ENCODE measurements at places on chromosomes 3 and 15.
A peak's percentile ranks its signal among the peaks of the same experiment; 100 is the strongest.

GRCh38 chr3:133369068-133369440, 30.8 kb upstream of the BFSP2 start:
- peaks cover 8% of the 10 kb centered on the region for H3K27me3 ChIP-seq
- H3K4me3 ChIP-seq = no peak overlapping the region
- H3K36me3 ChIP-seq = no peaks in the 10 kb centered on the region
- no peaks in the 10 kb centered on the region for H3K4me1 ChIP-seq

GRCh38 chr3:126446791-126447190, 28.9 kb downstream of the ZXDC start:
- no peaks in the 10 kb centered on the region for H3K4me1 ChIP-seq
- H3K27me3 ChIP-seq = no peaks in the 10 kb centered on the region
- H3K36me3 ChIP-seq = peaks cover 11% of the 10 kb centered on the region
- no peak overlapping the region for H3K27ac ChIP-seq
- H3K4me3 ChIP-seq = no peak overlapping the region
- DNase-seq = no peak

GRCh38 chr3:172673210-172673679, 37.6 kb downstream of the NCEH1 start:
- peaks cover 26% of the 10 kb centered on the region for H3K4me1 ChIP-seq
- H3K27me3 ChIP-seq = no peaks in the 10 kb centered on the region
- no peaks in the 10 kb centered on the region for H3K36me3 ChIP-seq
- peak; percentile 25 for DNase-seq
- H3K4me3 ChIP-seq = no peak overlapping the region

- H3K27me3 ChIP-seq = peaks cover 17% of the 10 kb centered on the region
- H3K27ac ChIP-seq = no peak overlapping the region
- no peaks in the 10 kb centered on the region for H3K36me3 ChIP-seq
Observed at GRCh38 chr15:66138892-66139590, 114.5 kb downstream of the MEGF11 start.

GRCh38 chr15:73885954-73886700, 12.8 kb downstream of the TBC1D21 start:
- no peak overlapping the region for H3K27ac ChIP-seq
- no peaks in the 10 kb centered on the region for H3K36me3 ChIP-seq
- H3K4me3 ChIP-seq = no peak overlapping the region
- DNase-seq = no peak

- no peaks in the 10 kb centered on the region for H3K27me3 ChIP-seq
- peaks cover 6% of the 10 kb centered on the region for H3K4me1 ChIP-seq
- H3K4me3 ChIP-seq = peak within 1 kb of the TSS; percentile 52
- no peak for DNase-seq
Observed at GRCh38 chr3:119293871-119294695, at the start of gene ARHGAP31. TSS of gene ARHGAP31 (plus strand) at chr3:119294383. CDS start at chr3:119294905, 522 bp downstream.

- H3K27ac ChIP-seq = no peak overlapping the region
- H3K36me3 ChIP-seq = no peaks in the 10 kb centered on the region
- H3K4me1 ChIP-seq = no peaks in the 10 kb centered on the region
- H3K4me3 ChIP-seq = no peak overlapping the region
Observed at GRCh38 chr15:77870195-77871065, 207.1 kb downstream of the TBC1D2B start.

DNA sequence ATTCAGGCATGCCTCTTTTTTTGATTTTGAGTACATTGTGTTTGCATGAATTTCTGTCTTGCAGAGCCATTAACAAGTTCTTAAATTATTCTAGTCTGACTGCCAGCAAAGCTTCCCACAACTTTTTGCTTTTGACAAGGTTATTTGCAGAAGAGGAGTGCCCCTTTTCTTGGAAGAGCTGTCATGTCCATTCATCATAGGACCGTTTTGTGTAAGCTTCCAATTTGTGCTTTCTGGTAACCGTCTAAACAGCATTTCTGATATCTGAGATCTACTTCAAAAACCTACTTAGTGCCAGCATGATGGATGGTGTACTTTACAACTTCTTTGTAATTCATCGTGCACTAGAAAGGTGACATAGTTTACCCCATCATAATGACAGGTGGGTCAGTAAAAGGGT, 379.7 kb downstream of the NAALADL2 start:
- H3K36me3 ChIP-seq = no peaks in the 10 kb centered on the region
- H3K4me1 ChIP-seq = no peaks in the 10 kb centered on the region
- H3K27ac ChIP-seq = no peak overlapping the region
- no peaks in the 10 kb centered on the region for H3K27me3 ChIP-seq

Data from keratinocyte (primary cell).